Stimulated activated memory B cell treated with anti-CD40 and anti-IgM and Interleukin-4, amounts not matched to agents 10 μg/mL and 1 μg/mL and 100 μg/mL, for 72 hours (primary cell): ENCODE measurements at places on chromosomes 5 and 9.

DNA sequence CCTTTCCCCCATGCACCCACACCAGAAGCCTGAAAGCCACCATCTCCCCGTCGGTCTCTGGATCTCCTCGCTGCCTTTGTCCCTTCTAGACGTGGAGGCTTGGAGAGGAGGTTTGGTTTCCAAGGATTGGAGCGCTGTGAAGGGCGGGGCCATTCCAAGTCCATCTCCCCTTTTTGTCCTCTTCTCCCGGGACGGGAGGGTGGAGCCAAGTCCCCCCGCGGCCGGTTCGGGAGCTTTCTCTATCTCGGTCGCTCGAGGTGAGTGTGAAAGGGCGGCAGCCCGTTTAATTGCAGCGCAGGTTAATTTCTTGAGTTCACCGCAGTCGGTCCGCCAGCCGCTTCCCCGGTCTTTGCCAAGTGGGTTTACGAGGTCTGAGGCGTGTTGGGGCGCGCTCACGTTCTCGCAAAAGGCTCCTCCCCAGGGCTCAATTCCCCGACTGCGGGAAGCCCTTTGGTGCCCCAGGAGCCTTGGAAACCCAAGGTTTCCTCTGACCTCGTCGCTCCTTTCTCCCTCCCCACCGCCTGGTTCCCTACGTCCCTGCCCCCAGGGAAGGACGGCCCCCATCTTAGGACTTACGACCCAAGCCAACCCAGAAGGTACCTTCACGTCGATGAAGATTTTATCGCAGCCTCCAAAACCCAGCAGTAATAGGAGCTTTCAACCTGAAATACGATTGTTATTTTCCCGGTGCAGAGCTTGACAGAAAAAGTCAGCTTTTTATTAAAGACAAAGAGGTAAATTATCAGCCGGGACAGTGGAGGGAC, 2.8 kb upstream of the ZNF462 start:
- ATAC-seq = no peak

- no peak for ATAC-seq
Observed at GRCh38 chr5:11596657-11597071, 307.6 kb downstream of the CTNND2 start.

- no peak for ATAC-seq
Observed at GRCh38 chr9:93298498-93299417, 114.8 kb downstream of the WNK2 start.

DNA sequence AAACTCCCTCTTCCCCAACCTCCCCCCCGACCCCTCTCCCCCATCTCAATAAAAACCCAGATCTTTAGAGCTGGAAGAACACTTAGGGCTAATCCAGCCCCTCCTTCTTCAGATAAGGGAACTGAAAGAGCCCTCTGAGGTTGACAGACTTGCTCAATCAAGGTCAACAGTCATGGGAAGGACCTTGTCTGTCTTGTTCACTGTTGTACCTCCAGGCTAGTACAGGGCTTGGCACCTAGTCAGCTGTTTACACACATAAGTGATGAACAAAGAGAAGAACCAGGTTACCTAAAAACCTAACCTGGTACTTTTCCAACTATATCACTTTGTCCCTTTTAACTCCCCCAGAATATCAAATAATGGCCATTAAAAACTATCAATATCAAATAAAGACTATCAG, 2.4 kb downstream of the TTC39B start:
- ATAC-seq = peak; percentile 66

- no peak for ATAC-seq
Observed at GRCh38 chr5:14880688-14881087, 9.1 kb upstream of the ANKH start.

- no peak for ATAC-seq
Observed at GRCh38 chr5:81665795-81666194, 85.1 kb downstream of the SSBP2 start.

DNA sequence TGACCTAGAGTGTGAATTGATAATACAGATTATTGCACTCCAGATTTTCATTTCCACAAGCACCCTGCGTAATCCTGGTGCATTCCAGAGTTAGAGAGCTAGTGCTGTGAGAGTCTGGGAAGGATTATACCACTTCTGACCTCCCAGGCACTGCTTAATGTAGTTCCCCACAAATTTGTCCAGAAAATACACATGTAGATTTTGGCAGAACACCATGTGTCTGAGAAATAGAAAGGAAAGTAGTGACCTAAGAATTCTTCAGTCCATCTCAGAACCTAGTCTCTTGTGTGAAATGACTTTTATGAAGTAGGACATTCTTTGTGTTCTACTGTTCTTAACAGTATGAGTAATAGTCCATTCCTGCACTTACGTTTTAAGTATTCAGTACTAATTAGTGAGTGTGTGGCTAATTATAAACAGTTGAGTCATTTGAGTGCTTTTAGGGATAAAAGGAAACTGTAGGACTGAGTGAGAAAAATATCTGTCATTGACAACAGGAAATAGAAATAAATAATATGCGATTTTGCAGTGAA, 27.8 kb upstream of the PTPDC1 start:
- ATAC-seq = no peak

GRCh38 chr9:136694163-136694871, 7.1 kb upstream of the AGPAT2 start:
- peak; percentile 44 for ATAC-seq

GRCh38 chr5:50595199-50595598, 71.2 kb upstream of the PARP8 start:
- no peak for ATAC-seq

- no peak for ATAC-seq
Observed at GRCh38 chr9:78856144-78856543, 559.2 kb downstream of the PSAT1 start.

DNA sequence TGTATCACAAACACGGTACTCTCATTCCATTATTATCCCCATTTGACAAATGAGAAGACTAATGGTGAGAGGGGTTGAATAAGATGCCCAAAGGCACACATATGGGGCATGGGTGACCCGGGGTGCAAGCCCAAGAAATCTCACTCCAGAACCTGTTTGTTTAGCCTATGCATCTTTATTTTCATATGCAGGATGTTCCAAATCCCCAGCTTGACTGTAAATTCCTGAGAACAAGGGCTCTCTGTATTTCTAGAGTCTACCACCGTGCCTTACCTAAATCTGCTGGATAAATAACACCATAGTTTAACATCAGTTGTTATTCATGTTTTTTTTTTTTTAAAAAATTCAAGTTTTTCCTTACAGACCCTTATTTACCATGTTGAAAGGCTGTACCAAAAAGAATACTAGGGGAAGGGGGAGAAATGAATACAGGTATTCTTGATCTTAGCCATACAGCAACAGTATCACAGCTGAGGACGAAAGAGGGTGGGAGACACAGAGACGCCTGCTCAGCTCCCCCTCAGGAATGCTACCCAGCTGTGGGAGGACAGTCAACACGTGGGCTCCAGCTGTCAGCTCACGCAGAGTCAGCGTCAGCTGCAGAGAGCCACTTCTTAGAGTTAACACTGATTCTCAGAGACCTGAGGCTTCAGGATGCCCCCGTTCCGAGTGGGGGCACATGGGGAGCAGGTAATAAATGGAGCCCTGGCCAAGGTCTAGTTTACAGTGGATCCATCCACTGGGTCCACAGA, 86.6 kb downstream of the MED27 start:
- no peak for ATAC-seq

GRCh38 chr5:8033261-8033660, 164.3 kb downstream of the MTRR start:
- ATAC-seq = no peak

- no peak for ATAC-seq
Observed at GRCh38 chr5:78490709-78491485, 130.5 kb downstream of the SCAMP1 start.

DNA sequence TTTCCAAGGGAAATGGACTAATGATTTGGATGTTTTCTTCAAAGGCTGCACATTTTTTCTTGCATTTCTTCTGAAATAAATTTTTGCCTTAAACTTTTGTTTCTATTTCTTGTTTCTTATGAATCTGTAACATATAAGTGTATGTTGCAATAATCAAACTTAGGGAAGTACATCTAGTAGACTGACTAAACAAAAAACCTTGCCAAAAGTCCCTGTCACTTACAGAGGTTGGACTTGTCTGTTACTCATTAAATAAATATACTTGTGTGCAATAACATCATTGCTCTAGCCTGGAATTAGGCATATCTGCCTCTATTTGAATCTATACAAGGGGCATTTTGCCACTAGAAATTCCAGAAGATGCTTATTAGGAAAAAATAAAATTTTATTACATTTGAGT, 56.6 kb downstream of the C6 start:
- no peak for ATAC-seq

- no peak for ATAC-seq
Observed at GRCh38 chr5:147586832-147587231, 77.0 kb upstream of the DPYSL3 start.

DNA sequence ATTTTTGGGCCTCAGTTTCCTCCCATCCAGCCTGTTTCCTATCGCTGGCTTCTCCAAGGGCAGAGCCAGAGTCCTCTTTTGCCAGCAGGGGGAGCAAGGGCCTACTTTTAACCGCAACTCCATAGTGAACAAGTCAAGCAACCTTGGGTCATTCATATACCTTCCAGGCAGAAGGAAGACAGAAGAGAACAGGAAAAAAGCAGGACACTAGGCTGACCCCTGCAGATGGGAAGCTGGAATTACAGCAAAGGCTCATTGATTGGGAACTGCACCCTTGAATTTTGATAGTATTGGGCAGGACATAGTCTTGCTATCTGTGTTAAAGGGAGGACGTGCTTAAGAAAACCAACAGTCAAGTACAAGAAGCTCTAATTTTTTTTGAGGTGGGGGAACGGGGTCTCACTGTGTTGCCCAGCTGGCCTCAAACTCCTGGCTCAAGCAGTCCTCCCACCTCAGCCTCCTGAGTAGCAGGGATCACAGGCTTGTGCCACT, 30.1 kb downstream of the QRFP start:
- no peak for ATAC-seq

DNA sequence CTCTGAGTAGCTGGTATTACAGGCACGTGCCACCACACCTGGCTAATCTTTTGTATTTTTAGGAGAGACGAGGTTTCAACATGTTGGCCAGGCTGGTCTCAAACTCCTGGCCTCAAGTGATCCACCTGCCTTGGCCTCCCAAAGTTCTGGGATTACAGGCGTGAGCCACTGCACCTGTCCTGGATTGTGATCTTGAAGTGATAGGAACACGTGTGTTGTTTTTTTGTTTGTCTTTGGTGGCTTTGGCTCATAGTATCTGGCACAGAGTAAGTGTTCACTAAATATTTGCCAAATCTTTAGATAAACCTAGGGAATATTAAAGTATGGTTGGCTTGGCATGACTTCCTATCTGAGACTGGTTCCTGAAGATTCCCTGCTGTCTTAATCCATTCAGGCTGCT, 172.7 kb downstream of the ARHGAP26 start:
- ATAC-seq = no peak

- ATAC-seq = no peak
Observed at GRCh38 chr5:154647761-154648145, 107.4 kb upstream of the LARP1 start.

- no peak for ATAC-seq
Observed at GRCh38 chr5:36593867-36594266, 12.5 kb upstream of the SLC1A3 start.

GRCh38 chr5:21212026-21212425, 1224.0 kb upstream of the CDH18 start:
- no peak for ATAC-seq
